ENCODE measurements at places on chromosomes 3 and 15.

- no peak for DNase-seq
Measured at GRCh38 chr3:122942937-122943827, 84.4 kb downstream of the SEMA5B start.

DNA sequence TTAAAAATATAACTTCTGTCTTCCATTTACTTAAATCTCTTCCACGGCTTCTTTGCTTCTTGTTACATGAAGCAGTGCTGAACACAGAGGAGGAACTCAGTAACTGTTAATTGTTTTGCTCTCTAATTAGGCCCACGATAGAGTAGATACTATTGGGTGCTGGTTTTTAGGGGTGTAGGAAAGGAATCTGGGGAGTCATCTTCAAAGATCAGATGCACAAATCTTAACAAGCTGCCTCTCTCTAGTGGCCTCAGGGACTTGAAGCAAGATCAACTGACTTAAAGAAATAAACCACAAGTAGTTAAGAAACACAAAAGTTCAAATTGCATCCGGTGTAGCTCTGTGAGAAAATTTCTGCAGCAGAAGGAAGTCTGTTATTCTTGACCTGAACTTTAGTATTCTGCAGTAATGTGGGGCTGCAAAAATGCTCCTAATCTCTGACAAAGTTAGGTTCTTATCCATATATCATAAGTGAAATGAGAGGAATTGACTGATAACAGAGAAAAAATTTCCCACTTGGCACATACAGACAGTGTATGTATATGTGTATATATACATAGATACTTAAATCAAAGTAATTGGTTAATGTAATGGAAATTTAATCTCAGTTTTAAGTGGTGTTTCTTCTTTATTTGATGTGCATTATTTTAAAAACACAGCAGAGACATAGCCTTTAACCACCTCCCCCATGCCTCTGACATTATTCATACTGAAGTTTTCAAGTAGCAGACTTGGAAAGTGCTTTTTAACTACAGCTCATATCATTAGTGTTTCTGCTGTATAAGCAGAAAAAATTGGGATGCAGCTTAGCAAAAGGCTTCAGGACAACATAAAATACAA, 51.8 kb downstream of the CHST2 start:
- peak; percentile 16 for DNase-seq

DNA sequence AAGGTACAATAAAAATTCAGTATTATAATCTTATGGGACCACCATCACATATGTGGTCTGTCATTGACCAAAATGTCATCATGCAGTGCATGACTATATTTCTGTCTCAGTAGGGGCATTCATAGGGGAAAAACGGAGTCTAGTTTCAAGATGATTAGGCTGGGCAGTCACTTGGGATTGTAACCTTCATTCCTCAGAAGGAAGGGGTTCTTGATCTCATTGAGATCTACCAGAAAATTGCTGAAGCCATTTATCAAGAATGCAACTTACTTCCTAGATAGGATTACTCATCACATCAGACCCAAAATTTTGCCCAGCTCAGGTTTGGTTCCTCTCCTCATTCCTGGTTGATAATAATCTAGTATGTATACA, 37.3 kb downstream of the BTD start:
- no peak for DNase-seq

- no peak for DNase-seq
Measured at GRCh38 chr15:56199038-56199437, 44.6 kb downstream of the RFX7 start.

GRCh38 chr3:59737241-59737640, 687.4 kb upstream of the CFAP20DC start:
- DNase-seq: no peak

GRCh38 chr15:89496155-89497098, at the start of gene RHCG:
TSS of gene RHCG (minus strand) at chr15:89496583. CDS start at chr15:89496544, 39 bp downstream.
- DNase-seq: no peak

GRCh38 chr3:100274361-100274760, 13.6 kb downstream of the TBC1D23 start:
- DNase-seq: no peak

DNA sequence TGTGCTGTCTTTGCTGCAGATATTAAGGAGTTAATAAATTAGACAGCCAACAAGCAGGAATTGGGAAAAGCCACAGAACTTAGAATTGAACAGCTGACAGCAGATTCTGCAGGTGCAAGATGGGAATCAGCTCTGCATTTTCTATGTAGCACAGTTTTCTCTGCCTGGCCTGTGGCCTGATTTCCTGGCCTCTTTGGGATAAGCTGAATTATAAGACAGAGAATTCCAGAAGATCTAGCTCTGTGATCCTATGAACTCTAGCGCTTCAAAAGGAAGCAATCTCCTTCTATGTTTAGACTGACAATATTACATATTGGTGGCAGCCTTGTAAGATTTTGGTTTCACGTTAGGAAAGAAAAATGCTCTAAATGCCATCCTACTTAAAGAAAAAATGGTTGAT, 24.0 kb upstream of the SOX2 start:
- DNase-seq: no peak

DNA sequence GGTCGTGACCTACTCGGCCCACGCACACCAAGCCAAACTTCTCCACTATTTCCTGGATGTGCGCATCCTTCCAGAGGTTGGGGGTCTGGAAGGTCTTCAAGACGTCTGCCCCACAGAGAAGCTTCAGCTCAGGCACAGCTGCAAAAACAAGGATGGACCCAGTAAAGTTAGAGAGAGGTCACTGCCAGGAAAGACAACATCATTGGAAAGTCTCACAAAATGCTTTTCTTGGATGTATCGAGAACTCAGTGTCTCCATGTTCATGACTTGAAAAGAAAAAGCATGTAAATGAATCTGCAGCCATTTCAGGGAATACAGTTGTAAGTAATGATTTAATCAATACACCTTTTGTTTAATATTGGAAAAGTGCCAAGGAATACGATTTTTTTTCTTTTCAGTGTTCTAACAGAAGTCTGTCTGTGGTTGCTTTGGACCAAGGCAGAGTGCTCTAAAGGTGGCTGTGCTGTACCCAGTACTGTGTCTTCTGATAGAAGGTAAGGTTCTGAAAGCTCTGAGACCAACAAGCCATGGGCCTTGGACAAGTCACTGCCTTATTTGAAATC, 21.8 kb upstream of the RBP1 start:
- DNase-seq: no peak

DNA sequence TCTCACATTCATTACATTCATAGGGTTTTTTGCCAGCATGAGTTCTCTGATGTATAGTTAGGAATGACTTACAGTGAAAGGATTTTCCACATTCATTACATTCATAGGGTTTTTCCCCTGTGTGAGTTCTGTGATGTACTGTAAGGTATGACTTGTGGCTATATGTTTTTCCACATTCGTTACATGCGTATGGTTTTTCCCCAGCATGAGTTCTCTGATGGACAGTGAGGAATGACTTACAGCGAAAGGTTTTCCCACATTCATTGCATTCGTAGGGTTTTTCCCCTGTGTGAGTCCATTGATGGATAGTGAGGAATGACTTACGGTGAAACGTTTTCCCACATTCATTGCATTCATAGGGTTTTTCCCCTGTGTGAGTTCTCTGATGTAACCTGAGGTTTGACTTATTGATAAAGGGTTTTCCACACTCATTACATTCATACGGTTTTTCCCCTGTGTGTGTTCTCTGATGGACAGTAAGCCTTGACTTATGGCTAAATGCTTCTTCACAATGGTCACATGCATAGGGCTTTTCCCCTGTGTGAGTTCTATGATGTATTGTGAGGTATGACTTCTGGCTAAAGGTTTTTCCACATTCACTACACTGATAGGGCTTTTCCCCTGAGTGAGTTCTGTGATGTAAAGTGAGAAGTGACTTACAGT, 47.4 kb downstream of the ZNF717 start:
- DNase-seq: no peak

DNA sequence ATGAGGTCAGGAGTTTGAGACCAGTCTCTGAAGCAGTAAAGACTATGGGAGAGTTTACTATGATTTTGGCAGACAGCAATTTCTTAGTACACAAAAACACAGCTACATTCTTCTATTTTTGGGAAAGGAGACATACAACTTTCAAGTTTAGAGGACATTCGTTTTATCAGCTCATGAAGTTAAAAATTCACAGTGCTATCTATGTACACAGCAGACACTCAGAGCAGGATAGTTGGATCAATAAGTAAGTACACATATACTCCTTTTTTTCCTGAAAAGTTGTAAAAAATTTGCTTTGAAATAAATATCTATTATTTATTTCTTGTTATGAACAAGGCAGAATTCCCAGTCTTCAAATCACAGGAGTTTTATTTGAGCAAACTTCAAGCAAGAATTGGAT, 159.7 kb downstream of the SERPINI1 start:
- no peak for DNase-seq

DNA sequence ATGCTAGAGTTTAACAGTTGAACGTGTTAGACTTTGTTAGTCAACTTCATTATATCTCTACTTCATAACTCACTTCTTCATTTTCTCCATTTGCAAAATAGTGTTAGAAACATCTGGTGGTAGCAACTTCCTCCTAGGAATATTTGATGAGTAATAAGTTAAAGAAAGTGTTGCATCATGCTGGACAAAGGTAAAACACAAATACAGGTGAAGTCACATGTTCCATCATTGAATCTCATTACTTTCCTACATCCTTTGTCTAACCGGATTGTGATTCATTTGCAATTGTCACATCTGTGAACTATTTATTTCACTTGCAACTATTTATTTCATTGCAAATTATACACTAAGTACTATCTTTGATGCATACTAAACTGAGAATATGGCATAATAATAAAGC, 186.5 kb downstream of the TUSC7 start:
- DNase-seq: no peak

GRCh38 chr15:64515196-64515595, 54.8 kb downstream of the ZNF609 start:
- DNase-seq: no peak

- no peak for DNase-seq
Measured at GRCh38 chr15:71114066-71114680, 1.1 kb upstream of the THSD4 start.

DNA sequence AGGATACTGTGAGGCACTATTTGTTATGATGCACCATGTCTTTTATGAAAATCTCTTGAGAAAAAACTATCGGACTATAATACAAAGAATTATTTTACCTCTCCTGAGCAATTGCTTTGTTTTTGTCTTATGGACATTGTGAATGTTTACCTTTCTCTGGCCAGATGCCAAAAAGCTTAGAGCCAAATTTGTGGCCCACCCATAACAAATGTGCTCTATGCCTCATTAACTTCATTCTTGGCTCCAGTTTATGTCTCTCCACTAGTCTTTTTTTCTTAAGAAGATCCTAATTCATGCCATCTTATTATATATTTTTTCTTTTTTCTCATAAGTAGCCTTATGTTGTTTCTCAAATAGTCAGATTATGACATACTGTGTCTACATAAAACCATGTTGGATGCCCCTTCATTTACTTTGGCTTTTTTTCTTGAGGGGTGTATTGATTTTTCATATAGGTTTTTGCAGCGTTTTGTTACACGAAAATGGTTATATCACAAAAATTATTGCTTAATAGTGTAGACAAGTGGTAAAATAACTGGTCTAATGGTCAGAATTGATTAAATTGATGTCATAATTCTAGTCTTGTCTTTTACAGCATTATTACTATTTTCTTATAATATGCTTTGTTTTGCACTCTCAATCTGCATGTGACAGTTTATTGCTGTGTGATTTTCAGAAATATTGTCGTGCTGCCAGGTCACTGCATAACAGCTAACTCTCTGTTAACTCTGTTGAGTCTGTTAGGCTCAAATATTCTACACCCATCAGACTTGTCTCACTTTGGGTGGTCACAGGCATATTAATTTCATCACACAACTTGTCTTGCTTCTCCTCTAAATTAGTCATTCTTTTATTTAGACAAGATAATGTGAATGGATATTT, 18.2 kb downstream of the SENP8 start:
- DNase-seq: no peak

- DNase-seq: no peak
Measured at GRCh38 chr3:100221159-100221558, 39.6 kb upstream of the TBC1D23 start.

DNA sequence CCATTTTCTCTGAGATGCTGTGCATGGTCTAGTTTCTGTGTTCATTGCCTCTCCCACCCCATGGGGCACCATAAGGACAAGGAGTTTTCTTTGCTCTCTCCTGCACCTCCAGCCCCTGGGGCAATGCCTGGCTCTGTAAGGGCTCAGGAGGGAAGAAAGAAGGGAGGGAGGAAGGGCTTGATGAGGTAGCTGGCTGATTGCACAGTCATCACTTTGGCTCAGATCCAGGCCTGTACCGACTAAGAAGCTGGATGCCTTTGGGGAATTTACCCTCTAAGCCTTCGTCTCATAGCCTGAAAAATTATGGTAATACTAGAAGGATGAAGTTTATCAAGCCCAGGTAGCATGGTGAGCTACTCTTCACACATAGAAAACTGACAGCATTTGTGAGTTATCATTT, 382.9 kb downstream of the GABRG3 start:
- DNase-seq: no peak

GRCh38 chr3:150319900-150320299, 88.2 kb upstream of the TSC22D2 start:
- no peak for DNase-seq

DNA sequence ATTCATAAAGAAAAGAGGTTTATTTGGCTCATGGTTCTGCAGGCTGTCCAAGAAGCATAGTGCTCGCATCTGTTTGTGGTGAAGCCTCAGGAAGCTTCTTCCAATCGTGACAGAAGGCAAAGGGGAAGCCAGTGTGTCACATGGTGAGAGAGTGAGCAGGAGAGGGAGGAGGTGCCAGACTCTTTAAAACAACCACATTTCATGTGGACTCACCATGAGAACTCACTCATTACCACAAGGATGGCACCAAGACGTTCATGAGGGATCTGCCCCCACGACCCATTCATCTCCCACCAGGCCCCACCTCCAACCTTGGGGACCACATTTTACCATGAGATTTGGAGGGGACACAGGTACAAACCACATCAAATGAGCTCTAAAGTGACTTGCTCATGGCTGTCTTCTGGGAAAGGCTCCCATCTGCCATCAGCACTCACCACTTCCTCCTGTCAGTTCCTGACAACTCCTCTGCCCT, 327.3 kb upstream of the TLE3 start:
- DNase-seq: peak; percentile 55

DNA sequence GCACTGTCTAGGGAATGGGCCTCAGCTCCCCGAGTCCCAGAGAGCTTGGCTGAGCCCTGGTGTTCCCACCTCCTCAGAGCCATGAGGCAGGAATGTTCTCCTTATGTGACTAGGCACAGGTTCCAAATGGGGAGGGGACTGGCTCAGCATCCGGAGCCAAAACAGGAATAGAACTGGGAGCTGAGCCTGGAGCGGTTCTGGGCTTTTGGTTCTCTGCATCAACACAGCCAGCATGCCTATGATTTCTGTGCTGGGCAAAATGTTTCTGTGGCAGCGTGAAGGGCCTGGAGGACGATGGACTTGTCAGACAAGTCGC, at the start of gene FAM131A:
TSS of gene FAM131A (plus strand) at position 202 of the 316 bp plus-strand sequence. CDS start at position 233, 31 bp downstream.
- no peak for DNase-seq

- DNase-seq: no peak
Measured at GRCh38 chr3:12512534-12513118, 28.3 kb downstream of the TSEN2 start.

GRCh38 chr3:65201926-65202325, 514.1 kb upstream of the ADAMTS9 start:
- DNase-seq: no peak

DNA sequence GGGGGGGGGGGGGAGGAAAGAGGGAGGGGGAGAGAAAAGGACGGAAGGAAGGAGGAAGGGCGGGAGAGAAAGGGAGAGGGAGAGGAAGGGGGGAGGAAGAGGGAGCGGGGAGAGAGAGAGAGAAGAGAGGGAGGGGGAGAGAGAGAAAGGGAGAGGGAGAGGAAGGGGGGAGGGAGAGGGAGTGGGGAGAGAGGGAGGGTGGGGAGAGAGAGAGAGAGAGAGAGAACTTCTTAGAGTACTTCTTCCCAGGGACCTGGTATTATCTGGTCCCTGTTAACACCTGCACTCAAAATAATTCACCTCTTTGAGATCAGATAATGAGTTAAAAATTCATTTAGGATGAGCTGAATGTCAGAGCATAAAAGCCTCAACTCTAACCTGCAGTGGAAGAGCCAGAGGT, 1.1 kb downstream of the SEC13 start:
- DNase-seq: no peak

All from GDM1 (cell line).